IPS-NIHi11 (cell line): ENCODE measurements at places on chromosomes 7 and 10.
A peak's percentile ranks its signal among the peaks of the same experiment; 100 is the strongest.

DNA sequence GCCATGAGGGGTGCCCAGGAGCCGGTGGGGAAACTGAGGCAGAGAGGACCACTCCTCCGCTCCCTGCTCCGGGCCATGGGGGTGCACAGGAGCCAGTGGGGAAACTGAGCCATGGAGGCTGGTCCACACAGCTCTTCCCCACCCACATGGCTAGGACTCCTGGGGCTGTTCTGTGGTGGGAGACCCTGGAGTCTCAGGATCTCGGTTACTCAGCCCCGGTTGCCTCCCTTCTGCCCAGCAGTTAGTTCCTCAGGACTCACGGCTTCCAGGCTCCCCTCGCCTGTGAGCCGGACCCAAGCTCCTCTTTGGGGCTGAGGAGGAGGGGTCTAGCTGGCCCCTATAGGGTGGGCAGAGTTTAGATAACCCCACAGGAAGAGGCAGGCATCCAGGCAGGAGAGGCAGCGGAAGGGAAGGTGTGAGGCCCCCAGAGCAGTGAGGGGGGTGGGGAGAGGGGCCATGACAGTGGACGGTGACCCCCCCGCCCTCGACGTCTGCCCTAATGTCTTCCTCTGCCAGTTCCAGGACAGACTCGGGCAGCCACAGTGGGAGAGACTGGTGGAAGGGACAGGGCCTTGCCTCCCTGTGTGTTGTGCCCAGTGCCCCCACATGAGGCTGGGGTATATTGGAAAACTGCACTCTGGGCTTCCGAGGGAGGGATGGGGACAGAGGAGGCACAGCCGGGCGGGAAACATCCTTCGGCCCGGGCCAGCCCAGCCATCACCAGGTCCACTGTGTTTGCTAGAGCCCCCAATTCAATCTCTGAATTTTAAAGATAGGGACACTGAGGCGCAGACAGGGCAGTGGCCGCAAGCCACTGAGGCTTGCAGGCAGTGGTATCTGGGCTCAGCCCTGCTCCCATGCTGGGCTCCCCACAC lies 4.3 kb downstream of the ELFN1 start:
- peak; percentile 3 for DNase-seq

DNA sequence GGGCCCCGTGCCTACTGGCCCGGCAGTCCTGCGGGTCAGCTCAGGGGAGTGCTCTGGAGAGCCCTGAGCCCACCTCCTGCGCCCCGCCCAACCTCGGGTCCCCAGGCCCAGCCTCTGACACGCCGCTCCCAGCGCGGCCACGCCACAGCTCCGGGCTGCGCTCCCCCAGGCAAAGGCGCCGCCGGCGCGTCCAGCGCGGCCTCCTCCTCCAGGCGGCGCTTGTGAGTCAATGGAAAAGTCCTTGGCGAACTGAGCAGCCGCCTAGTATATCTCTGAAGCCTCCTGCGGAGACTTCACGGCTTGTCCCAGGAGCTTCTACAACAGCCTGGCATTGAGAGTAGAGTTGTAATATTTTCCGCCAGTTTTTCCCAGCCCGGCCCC lies 29.5 kb upstream of the BMS1 start:
- DNase-seq = peak; percentile 88

DNA sequence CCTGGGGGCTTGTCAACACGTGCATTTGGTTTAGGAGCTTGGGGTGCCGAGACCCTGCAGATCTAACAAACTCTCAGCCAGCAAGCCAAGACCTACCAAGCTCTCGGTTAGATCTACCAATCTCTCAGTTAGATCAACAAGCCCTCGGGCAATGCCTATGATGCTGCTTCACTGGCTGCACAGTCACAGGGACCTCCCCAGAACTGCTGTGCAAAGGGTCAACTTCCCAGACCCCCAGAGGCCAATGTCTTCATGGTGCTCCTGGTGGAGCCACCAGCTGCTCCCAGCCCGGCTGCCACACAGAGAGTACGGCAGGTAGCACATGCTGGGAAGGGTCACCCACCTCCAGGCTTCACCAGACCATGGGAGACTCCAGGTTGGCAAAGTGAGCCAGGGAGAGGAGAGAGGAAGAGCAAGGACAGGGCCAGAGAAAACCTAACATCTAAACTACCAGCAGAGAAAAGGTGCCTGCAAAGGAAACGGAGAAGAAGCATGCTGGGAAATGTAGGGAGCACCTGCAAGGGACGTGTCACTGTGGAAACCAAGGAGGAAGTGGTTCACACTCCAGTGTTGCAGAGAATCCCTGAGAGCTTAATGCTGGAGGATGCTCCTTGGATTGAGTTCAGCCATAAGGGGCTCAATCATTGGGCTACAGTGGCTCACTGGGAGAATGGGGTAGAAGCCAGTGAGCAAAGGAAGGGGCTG lies 51.5 kb upstream of the GDF10 start:
- no peak for DNase-seq

DNA sequence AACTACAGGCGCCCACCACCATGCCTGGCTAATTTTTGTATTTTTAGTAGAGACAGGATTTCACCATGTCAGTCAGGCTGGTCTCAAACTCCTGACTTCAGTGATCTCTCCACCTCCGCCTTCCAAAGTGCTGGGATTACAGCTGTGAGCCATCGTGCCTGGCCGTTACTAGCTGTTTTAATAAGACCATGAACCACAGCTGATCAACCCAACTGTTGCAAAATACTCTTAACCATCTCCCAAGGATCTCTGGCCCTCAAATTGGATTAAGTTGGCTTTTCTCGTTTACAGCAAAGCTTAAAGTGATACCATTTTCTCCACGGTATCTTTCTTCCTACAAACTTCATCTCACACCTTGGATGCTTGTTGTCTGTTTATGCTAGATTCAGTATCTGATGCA lies 18.3 kb downstream of the ZFAND2A start:
- DNase-seq = no peak

- DNase-seq = no peak
These were observed 44.0 kb downstream of the AASS start for GRCh38 chr7:122100021-122100420.

- DNase-seq = no peak
These were observed 64.9 kb upstream of the RELN start for GRCh38 chr7:104054362-104054761.

GRCh38 chr7:22433710-22434460 lies 66.1 kb downstream of the STEAP1B start:
- DNase-seq = peak; percentile 31

DNA sequence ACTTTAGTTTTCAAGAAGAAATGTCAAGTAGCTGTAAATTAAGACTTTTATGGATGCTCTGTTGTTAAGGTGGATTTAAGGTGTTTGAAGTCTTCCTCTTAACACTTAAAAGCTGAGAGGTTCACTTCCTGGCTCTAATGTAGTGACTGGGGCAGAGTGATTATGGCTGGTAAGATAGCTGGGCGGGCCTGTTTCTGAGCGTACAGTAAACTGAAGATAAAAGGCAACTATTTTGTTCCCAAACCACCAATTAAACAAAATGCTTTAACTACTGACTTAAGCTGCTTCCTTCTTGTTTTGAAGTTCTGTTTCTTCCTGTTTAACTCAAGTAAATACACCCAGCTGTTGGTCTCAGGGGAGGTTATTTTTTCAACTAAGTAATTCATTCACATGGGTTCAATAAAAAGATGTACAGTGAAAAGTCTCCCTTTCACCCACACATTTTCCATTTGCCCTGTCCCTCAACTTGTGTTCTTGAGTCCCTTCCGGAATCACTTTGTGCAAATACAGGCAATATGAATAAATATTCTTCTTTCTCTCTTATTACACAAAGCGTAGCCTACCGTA lies 19.3 kb downstream of the VWA2 start:
- no peak for DNase-seq
